T follicular helper cell (primary cell): ENCODE measurements at places on chromosomes 3 and 15.

- no peak for DNase-seq
Observed at GRCh38 chr3:100776746-100777145, 67.5 kb downstream of the TFG start.

GRCh38 chr3:172152874-172153273 lies 113.5 kb downstream of the FNDC3B start:
- no peak for DNase-seq

DNA sequence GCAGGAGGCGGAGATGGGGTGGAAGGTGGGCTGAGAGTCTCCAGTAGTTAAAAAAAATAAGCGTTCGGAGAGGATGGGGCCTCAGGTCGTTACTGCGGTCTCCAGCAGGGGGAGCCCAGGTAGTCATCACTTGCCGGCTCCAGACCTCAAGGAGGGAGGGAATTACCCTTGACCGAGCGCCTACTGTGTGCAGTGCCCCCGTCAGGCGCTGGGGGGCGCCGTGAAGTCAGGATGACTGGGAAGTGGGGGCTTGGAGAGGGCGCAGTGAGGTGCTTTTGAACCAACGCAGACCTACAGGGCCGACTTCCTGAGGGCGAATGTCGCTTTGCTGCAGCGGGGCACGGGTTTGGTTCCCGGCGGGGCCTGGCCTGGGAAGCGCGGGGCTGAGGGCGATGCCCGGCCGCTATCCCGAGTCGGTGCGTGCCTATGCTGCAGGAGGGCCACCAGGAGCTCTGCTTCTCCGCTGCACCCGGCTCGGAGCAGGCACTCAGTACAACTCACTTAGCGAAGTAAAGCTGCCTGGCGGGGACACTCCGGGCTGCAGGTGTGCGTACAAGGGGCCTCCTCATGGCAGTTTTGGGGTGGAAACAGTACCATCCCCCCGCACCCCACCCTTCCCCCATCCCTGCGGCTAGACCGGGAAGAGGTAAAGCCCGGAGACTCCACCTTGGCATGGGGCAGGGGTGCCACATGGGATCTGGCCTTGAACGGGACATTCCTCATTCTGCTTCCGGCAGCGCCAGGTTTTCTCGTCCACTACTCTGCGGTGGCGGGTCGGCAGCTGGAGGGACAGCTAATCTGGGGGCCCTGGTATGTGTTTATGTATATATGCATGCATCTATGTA lies 79.8 kb downstream of the RHCG start:
- peak; percentile 33 for DNase-seq

- no peak for DNase-seq
Observed at GRCh38 chr3:120908795-120909601, 993 bp downstream of the STXBP5L start.

DNA sequence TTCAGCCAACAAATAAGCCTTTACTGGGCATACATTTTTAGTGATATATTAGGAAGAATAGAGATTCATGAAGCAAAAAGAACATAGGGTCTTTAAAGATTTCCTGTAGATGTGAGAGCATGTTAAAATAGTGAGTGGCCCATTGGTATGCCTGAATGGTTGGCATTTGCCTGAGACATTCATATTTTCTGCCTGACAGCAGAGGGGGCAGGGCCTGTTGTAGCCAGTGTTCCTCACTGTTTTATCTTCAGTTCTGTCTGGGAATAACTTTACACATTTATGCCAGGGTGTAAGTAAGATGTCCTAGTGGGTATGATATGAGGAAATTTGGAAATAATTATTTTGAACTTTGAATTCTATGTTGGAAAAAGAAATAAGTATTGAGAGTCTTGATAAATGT lies 704.7 kb upstream of the ARPP21 start:
- no peak for DNase-seq

GRCh38 chr3:73622091-73622805 lies 2.5 kb downstream of the PDZRN3 start:
- DNase-seq = no peak

DNA sequence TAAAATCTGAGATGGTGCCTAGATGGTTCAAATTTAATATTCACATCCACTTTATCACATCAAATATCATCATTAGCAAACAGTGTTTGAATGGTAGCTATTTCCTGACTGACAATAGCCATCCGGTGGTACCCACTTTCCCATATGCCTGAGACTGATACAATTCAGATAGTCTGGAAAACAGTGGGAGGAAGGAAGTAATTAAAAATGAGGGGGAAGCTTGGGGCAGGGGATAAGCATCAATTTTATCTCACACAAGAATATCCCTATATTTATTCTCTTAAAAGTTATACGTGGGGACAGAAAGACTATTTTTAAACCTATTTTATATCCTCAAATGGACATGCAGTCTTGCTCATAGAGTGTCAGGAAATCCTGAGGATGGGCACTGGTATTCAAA lies 122.5 kb upstream of the GAP43 start:
- DNase-seq = no peak

GRCh38 chr15:66411190-66411589 lies 24.5 kb downstream of the MAP2K1 start:
- no peak for DNase-seq

GRCh38 chr3:33807191-33807590 lies 8.8 kb downstream of the PDCD6IP start:
- DNase-seq = no peak

GRCh38 chr3:43191116-43191515 lies 85.2 kb upstream of the POMGNT2 start:
- no peak for DNase-seq

GRCh38 chr15:78673476-78673875 lies 32.5 kb upstream of the CHRNB4 start:
- DNase-seq = no peak

DNA sequence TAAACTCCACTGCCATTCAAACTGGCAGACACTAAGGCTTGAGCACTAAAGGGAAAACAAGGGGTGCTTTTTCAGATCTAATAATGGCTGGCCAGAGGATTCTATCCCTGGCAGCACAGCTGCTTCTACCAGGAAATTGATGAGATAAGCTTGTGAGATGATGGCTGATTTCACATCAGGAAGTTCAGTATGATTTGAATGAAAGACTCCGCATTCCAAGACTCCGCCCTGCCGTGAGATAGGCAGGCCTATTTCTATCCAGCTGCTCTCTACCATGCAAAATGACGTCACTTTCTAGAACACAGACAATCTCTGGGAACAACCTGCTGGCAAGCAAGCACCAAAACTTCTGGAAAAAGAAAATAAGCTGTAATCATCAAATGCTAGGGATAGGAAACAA lies 171.8 kb downstream of the WDR76 start:
- DNase-seq = no peak

DNA sequence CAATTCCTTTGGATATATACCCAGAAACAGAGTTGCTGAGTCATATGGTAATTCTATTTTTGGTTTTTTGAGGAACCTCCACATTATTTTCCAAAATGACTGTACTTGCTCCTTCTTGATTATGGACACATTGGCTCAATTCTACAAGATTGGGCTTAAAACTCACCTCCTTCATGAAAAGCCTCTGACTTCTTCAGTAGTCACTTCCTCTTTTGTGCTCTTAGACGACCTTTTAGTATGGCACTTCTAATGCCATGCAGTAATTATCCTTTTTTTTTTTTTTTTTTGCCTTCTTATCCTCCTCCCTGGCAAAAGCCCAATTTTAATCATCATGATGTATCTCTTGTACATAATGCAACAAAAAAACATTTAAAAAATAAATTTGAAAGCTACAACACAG lies 33.0 kb upstream of the ABHD17C start:
- DNase-seq = no peak

- DNase-seq = no peak
Observed at GRCh38 chr3:143502081-143502480, 346.2 kb downstream of the SLC9A9 start.

GRCh38 chr3:192750201-192750600 lies 22.9 kb upstream of the FGF12 start:
- no peak for DNase-seq

- no peak for DNase-seq
Observed at GRCh38 chr3:64556046-64556445, 131.8 kb downstream of the ADAMTS9 start.

DNA sequence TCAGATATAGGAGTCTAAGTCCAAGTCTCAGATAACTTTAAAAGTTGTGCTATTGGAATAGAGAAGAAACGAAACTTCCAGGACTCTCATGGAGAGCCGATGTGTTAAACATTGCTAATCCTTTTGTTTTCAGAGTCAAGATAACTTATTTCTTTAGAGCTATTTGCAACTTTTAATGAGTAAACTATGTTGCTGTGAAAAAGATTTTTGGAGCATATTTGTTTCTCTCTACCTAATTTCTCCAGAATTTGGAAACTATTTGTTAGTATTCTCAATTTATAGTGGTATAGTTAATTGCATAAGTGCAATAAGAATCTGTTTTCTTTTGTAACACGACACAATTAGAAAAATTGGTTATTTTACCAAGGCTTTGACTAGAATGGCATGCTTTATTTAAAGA lies 588.9 kb downstream of the NTRK3 start:
- no peak for DNase-seq

- no peak for DNase-seq
Observed at GRCh38 chr3:151206201-151206600, 3.2 kb upstream of the GPR171 start.

DNA sequence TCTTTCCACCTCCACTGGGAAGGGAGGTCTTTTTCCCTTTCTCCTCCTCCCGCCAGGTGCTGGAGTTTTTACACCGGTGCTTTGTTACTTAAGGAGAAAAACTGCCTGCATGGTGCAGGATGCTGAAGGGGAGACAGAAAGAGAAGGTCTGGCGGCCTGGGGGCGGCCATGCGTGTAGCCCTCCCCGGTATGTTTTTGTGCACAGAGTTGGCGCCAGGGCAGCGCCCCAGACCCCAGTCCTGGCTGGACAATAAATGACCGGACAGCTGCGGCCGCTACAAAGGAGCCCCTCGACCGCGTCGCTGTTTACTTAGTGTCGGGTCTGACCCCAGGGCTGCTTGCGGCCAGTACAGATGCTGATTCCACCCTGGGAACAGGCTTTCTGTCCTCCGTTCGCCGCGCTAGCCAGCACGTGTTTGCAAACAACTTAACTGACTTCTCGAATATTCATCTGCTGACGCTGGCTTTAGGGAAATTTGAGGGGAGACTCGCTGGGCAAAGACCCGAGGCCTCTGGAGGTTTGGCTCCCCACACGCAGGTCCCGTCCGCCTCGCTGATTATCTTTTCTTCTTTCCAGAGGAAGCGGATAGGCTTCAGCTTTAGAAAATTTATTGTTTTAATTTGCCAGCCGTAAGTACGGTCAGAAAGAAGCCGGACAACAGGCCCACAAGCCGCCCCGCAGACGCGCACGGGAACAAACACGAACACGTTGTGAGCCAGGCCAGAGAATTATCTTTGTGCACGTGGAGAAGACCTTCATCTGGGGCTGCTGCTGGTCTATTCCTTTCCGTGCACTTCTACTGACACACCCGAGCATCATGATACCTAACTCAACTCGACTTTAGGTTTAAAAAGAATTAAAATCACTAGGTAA lies 46.9 kb downstream of the ZIC4 start:
- DNase-seq = no peak

- DNase-seq = no peak
Observed at GRCh38 chr3:13769422-13769821, 110.4 kb downstream of the WNT7A start.

DNA sequence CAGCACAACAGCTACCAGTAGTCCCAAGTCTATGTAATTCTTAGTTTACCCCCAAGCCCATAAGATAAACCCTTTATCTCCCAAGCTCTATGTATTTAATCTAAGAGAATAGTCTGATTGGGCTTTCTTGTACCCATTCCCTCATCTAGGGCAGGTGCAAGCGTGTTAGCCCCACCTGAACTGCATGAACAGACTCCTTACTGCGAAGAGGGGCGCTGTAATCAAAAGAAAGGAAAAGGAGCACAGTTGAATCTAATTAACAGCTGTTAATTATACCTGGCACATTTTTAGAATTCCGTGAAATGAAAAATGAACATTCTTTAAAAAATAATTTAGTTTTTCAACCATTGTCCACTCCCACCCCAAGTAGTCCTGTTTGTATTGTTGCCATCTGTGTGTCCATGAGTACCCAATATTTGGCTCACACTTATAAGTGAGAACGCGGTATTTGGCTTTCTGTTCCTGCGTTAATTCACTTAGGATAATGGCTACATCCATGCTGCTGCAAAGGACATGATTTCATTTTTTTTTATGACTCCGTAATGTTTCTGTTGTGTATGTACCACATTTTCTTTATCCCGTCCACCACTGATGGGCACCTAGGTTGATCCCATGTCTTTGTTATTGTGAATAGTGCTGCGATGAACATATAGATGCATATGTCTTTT lies 26.5 kb upstream of the NEDD4 start:
- DNase-seq = no peak

GRCh38 chr3:195385526-195385925 lies 57.3 kb downstream of the ACAP2 start:
- DNase-seq = no peak

DNA sequence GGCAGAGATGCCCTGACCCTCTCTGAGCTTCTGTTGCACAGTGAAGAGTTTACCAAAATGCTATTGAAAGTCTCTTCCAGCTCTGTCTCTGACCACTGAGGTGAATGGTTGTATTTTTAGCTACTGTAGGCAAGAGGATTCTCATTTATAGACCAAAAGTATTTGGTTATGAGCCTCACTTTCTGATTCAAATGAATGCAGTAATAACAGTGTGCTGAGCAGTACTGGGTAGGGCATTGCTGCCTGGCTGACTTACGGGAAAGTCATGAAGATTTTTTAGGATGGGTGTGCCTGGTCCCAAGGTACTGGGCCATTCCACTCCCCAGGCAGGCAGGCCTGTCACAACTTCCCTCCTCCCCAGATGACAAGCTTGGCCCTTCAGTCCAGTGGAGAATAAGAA lies 15.5 kb downstream of the PLA1A start:
- no peak for DNase-seq

DNA sequence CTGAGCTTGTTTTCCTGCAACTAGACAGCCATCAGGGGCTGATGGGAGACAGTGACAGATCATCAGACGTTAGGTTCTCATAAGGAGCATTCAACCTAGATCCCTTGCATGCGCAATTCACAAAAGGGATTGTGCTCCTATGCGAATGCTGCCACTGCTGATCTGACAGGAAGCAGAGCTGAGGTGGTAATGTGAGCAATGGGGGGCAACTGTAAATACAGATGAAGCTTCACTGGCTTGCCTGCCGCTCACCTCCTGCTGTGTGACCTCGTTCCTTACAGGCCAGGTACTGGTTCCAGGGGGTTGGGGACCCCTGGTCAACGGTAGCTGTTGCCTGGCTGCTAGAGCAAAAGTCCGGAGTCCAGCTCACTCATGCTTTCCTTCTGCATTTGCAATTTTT lies 26.4 kb upstream of the KCNAB1 start:
- no peak for DNase-seq

DNA sequence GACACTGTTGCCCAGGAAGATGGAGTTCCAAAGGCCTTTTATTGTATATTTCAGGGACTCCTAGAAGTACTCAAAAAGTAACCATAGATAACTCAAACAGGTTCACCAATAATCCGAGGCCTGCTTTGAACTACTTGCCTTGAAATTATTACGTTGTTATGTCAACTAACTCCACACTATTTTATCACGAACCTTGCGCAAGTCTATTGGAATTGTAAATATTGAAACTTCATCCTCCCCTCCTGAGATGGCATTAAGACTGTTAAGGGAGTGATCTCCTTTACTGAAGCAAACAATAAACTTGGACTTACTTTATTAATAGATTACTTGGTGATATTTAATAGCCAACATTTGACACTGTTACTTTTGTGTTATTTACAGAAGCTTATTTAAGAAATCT lies 199.6 kb upstream of the GADL1 start:
- DNase-seq = no peak
